Posterior vena cava (tissue), 2 donors: ENCODE measurements at places on chromosomes 16 and 17. TPM values are rescaled to one million over a fixed set of nuclear protein-coding genes. Genes with fewer than 3 reads are reported as not detected.

The CHST4 gene
- not detected for total RNA-seq

The TMEM132E gene
- 0.42 TPM for total RNA-seq

The SPATA32 gene
- not detected for total RNA-seq

The SLC5A11 gene
- total RNA-seq, result not detected

The ZSWIM7 gene
- 16.5 TPM for total RNA-seq

The NF1 gene
- total RNA-seq, result 70.1 TPM
